ENCODE measurements at places on chromosomes 3 and 15.

DNA sequence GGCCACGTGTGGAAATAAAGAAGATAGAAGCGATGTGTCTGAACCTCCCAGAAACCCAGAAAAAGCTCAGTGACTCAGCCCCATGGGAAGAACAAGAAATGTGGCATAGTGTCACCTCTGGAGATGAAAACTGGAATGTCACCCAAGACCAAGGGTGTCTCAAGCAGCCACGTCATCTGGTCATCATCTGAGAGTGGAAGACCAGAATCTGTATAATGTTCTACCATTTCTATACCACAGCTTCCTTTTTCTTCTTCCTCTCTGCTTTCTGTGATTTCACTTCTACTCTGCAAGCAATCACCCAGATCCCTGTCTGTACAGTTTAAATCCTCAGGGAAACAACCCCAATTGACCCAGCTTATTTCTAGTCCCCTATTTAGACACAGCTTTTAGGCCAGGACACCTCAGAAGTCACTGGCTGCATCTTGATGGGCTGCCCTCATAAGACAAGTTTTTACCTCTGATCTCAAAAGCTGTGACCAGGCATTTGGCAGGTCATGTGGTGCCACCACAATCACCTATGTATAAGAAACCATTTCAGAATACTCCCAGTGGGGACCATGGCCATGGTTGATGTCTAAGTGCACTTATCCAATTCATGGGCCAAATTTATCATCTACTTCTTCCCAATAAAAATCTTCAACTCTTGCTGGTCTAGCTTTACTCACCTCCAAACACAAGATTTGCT is 278.5 kb upstream of the UMPS start:
- DNase-seq = no peak

- no peak for DNase-seq
Observed at GRCh38 chr15:95024351-95024750, 793.0 kb downstream of the MCTP2 start.

- DNase-seq = no peak
Observed at GRCh38 chr3:134186391-134186790, 64.3 kb downstream of the RYK start.

- DNase-seq = no peak
Observed at GRCh38 chr3:88707837-88708236, 399.6 kb upstream of the EPHA3 start.

- DNase-seq = no peak
Observed at GRCh38 chr15:91072161-91072560, 27.9 kb upstream of the SV2B start.

DNA sequence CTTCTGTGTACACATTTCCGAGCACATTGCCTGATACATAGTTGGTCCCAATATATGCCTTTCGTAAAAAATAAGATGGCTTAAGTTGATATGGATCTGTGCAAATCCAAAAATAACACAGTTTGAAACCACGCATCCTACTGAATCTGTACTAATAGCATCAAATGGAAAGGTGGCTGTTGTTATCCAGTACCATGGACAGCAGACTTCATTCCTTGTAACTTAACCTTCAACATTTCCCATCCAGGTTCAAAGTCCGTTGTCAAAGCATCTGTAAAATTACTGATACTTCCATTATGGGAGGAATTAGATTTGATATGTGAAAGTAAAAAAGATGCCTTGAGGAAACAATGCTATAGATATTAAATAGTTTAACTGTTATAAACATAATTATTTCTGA is 65.5 kb upstream of the C3orf49 start:
- no peak for DNase-seq

- DNase-seq = no peak
Observed at GRCh38 chr3:41033956-41034519, 165.3 kb upstream of the CTNNB1 start.

DNA sequence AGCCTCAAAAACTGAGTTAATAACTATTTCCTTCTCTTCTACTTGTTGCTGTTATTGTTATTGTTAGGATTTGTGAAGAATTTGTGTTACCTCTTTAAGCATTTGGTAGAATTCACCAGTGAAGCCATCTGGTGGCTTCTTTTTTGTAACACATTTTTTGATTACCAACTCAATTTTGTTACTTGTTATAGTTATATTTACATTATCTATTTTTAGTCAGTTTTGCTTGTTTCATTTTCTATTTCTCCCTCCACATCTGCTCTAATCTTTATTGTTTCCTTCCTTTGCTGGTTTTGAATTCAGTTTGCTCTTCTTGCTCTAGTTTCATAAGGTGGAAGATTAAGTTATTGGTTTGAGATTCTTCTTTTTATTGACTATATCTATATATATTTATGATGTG is 3.7 kb upstream of the SLC9C1 start:
- no peak for DNase-seq

- no peak for DNase-seq
Observed at GRCh38 chr3:170368921-170369320, 11.4 kb downstream of the SKIL start.

- DNase-seq = no peak
Observed at GRCh38 chr3:128573707-128574162, 76.9 kb downstream of the RPN1 start.

- DNase-seq = no peak
Observed at GRCh38 chr15:44670087-44670950, 6.9 kb upstream of the SPG11 start.

DNA sequence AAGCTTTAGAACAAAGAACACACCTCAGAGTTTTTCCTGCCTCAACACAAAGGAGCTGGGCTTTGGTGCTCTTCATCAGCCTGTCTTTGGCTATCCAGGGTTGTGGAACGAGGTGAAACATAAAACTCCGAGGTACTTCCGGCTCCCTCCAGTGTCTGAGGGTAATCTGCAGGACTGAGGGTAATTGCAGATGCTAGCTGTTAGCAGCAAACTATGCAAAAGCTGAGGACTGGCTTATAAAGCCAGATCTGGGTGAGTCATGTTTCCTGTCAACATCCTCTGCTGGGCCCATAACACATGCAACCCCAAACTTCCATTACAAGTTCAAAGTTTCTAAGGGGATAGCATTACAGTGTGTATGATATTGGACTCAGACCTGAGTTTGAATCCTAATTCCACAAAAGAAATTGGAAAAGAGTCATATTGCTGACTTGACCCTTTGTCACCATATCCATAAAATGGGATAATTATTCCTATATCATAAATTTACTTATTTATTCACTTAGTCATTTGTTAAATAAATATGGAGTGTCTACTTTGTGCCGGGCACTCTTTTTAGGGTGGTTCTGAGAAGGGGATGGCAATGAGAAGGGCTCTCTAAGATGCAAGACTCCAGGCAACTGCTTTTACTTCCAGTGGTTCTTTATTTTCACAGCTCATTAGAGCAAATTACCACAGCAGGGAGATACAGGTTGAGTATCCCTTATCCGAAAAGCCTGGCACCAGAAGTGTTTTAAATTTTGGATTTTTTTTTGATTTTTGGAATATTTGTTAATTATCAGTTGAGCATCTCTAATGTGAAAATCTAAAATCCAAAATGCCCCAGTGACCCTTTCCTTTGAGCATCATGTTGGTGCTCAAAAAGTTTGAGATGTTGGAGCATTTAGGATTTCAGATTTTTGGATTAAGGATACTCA is 9.5 kb upstream of the TRIM69 start:
- peak; percentile 58 for DNase-seq

GRCh38 chr15:83039206-83039605 is 27.8 kb upstream of the C15orf40 start:
- no peak for DNase-seq

DNA sequence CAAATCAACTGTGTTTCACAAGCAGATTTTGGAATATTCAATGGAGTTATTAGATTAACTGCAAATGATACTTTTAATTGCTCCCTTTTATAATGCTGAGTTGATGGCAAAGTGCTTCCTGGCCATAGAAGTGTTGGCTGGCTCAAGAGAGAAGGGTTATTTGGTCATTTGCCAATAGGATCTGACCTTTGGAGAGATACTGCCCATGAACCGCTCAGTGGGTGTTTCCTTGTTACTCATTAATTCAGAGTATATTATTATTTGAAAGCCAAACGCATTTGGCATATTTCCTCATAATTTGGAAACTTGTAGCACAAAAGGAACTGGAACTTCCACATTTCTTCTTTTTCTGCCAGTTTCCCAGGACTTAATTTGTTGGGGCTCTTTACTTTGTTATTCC is 234.7 kb downstream of the CDIN1 start:
- DNase-seq = no peak

- no peak for DNase-seq
Observed at GRCh38 chr3:5138214-5138981, 16.3 kb downstream of the ARL8B start.

DNA sequence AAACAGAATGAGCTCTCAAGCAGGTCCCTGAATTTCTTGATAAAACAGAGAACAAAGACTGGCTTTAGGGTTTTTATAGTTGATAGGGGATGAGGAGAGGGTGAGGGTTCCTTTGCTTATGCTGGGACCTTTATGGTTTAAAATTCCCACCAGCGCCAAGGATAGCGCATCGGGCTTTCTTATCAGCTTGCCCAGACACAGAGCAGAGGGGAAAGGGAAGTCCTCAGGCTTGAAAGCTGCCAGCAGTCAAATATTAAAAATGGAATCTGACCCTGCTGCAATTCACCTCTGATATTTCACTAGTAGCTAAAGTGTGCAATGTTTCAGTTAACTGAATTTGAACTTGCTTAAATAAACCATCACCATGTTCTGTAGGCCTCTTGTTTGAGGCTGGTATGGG is 55.0 kb upstream of the EPHA3 start:
- DNase-seq = no peak

DNA sequence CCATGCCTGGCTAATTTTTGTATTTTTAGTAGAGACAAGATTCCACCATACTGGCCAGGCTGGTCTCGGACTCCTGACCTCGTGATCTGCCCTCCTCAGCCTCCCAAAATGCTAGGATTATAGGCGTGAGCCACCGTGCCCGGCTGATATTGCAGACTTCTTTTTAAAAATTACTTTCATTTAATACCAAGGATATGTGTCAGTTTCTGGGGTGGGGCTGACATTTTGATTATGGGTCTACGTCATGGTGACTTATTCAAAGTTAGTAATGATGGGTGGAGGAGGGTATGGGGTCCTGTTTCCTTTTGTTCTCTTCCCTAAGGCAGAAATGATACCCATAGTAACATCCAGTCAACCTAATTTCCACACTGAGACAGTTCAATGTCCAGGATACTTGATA is 34.7 kb downstream of the GBE1 start:
- no peak for DNase-seq

GRCh38 chr3:49470714-49471420 is 800 bp downstream of the DAG1 start:
- DNase-seq = no peak

- no peak for DNase-seq
Observed at GRCh38 chr3:127151251-127151564, 41.7 kb upstream of the PRR23E start.

DNA sequence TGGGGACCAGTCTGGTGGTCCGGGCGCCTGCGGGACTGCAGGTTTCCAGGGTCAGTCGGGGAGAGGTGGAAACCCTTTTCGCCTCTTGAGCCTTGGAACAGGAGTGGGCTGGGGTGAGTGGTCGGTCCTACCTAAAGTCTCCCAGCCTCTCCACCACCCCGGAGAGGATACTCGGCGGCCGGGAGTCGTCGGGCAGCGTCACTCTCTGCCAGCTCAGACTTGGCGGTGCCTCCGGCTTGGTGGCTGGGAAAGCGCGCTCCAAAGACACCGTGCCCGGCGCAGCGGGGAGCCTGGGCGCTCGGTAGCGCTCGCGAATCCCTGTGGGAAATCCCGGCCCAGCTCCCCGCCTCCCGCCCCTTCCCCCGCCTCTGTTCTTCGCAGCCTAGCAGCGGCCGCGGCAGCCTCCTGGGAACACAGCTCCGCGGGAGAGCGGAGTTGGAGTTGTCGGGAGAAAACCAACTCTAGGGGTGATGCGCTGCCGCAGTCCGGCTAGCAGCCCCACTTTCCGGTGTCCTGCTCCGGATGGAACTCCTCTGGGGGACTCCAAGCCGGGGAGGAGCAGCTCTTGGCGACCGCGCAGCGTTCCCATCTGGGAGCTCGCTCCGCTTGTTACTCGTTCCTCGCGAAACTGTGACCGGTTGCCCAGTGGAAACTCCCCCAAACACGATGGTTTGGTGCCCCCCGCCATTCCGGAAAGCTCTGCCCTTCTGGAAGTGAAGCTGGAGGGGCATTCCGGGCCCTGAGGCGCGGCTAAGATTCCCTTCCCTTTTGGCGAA is 1.4 kb downstream of the EPHB1 start:
- DNase-seq = no peak

- no peak for DNase-seq
Observed at GRCh38 chr3:22506871-22507270, 696.3 kb upstream of the UBE2E2 start.

- DNase-seq = no peak
Observed at GRCh38 chr15:32843219-32843815, 125.5 kb downstream of the GREM1 start.

DNA sequence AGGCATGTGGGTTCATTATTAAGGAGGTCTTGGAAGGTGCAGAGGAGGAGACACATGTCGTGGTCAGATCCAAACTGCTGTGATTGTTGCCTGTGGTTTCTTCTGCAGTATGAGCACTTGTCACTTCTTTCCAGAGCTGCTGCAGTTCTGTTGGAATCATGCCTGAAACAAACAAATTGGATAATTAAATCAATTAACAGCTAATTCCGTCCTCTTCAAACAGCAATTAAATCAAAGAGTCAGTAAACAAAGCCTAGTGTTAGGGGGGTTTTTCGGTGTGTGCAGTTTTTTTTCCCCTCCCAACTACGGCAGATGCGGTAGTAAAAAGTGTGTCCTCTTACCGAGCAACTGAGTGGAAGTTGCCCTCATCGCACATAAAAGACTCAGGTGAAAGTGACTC is 542.2 kb downstream of the FOXP1 start:
- no peak for DNase-seq

- DNase-seq = no peak
Observed at GRCh38 chr3:49257187-49257586, 19.8 kb downstream of the C3orf62 start.

DNA sequence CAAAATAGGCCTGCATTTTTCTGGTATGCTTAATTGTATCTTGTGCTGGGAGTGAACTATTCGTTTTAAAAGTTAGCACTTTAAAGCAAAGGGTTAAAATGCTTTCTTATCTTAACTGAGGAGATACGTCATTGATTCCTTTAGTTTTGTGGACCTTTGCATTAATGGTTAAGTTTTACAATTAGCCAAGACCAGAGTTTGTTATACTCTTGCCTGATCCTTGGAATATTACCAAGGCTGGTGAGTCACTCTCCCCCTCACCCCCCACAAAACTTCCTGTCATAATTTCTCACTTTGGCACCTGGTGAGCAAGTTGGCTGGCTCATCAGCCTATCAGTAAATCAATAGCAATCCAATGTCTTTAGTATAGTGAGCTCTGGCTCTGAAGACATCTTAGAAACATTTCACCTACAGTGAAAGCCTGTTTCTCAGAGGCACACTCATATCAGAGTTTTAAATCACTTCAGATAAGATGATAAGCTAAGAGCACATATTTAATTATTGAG is 26.7 kb downstream of the SLC2A2 start:
- DNase-seq = no peak

GRCh38 chr3:114496021-114496434 is 202.2 kb downstream of the TIGIT start:
- DNase-seq = no peak

- DNase-seq = no peak
Observed at GRCh38 chr3:74535281-74535680, 79.2 kb downstream of the CNTN3 start.
